NCI-H446 (cell line): ENCODE measurements at places on chromosomes 5 and 9.

DNA sequence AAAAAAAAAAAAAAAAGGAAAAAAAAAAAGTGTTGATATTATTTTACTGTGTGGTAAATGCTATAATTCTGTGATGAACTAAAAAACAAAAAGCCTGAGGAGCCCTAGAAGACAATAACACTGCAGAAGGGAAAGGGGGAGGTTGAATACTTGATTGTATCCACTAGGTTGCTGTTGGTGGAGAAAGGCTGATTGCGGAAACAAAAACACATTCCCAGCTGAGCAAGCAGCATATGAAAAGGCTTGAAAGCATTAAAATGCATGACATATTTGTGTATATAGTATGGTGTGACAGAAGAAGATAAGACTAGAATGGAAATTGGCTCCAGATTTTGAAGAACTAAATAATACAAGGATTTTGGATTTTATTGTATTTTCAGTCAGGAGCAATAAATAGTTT lies 8.9 kb downstream of the RABGAP1 start:
- no peak for DNase-seq

- no peak for DNase-seq
Observed at GRCh38 chr5:68161156-68161555, 54.4 kb upstream of the PIK3R1 start.

- DNase-seq, result no peak
Observed at GRCh38 chr5:134129411-134130238, 15.1 kb downstream of the TCF7 start.

GRCh38 chr9:106623558-106623957 lies 239.4 kb upstream of the ZNF462 start:
- DNase-seq, result no peak

- no peak for DNase-seq
Observed at GRCh38 chr5:95572016-95572415, 17.1 kb downstream of the ARSK start.

DNA sequence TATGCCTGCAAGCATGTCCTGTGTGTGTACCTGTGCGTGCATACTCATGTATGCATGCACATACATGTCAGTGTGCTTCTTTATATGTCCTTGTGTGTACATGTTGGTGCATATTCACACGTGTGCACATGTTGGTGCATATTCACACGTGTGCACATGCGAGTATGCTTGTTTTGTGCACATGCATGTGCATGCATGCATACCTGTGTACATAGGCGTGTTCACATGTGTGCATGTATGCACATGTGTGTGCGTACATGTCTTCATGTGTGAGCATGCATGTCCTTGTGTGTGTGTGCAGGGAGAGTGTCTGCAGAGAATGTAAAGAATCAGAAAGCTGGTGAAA lies 72.2 kb upstream of the FCN2 start:
- DNase-seq, result no peak

GRCh38 chr5:642481-642880 lies 30.3 kb downstream of the CEP72 start:
- no peak for DNase-seq

DNA sequence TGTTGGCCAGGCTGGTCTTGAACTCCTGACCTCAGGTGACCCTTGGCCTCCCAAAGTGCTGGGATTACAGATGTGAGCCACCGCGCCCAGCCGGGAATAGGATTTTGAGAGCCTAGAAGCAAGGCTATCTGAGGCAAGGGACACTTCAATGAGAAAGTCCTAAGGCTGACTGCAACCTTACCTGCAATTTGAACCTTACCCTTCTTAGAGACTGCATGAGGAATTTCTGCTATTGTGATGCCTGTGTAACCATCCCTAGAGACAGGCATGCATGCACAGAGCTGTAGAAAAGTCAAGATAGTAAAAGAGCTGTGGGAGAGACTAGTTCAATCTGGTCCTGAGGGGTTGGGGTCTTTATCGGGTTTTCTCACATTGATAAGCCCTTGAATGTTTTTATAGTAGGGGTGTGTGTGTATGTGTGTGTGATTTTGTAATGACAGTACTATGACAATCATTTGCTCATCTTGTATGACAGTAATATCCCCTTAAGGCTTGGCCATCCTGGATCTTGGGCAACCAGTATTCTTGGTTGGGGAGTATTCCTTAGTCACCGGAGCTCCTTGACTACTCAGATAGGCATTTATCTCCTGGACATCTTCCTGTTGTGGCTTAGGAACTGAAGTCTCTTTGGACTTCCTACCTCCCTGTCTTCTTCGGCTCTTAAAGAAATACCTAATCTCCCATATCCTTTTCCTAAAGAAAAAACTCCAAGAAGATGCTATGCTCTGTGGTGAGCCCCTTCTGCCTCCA lies 11.2 kb downstream of the DNAJB5 start:
- DNase-seq, result no peak

- no peak for DNase-seq
Observed at GRCh38 chr5:39333104-39333503, 31.2 kb downstream of the C9 start.

GRCh38 chr5:163410505-163410904 lies 26.9 kb upstream of the CCNG1 start:
- no peak for DNase-seq

DNA sequence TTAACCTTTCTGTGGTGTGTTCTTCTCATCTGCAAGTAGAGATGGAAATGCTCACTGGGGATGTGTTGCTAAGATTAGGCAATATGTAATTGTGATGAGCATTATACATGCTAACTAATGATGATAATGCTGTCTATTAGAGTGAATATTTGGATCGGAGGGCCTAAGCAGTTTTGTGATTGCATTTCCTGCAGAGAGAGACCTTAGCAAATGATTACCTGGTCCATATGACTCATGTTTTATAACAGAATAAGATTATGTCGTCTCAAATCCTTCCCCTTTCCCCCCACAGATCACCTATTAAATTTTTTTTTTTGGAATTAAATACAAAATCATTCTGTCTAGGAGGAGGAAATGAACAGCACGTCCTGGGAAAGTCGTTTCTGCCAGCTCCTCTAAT lies 82.7 kb downstream of the IZUMO3 start:
- DNase-seq, result no peak

DNA sequence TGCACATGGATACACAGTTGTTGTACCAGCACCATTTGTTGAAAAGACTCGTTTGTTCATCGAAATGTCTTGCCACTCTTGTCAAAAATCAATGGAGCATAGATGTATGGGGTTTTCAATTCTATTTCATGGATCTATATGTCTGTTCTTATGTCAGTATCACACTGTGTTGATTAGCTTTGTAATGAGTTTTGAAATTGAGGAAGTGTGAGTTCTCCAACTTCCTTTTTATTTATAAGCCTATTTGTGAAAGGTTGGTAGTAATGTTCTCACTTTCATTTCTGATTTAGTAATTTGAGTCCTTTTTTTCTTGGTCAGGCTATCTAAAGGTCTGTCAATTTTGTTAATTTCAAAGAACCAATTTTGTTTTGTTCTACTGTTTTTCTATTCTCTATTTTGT lies 26.1 kb downstream of the ZNF510 start:
- no peak for DNase-seq

DNA sequence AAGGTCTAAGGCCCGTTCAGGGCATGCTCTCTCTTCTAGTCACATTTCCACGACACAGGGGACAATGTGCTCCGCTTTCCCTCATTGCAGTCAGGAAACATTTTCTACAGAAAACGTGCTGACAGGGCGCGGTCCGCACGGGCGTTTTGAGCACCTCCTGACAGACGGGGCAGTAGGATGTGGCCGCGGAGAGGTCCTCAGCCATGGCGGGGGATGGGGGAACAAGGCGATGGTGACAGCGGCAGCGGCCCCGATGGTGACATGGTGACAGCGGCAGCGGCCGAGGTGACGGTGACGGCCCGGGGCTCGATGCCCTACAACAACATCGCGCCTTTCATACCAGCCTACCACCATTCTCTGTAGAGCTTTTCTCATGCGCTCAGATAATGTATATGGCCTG lies 4.1 kb downstream of the PLPP1 start:
- no peak for DNase-seq

GRCh38 chr5:80125022-80125961 lies 90.1 kb downstream of the THBS4 start:
- no peak for DNase-seq

- no peak for DNase-seq
Observed at GRCh38 chr5:167995844-167996425, 295.5 kb upstream of the WWC1 start.

DNA sequence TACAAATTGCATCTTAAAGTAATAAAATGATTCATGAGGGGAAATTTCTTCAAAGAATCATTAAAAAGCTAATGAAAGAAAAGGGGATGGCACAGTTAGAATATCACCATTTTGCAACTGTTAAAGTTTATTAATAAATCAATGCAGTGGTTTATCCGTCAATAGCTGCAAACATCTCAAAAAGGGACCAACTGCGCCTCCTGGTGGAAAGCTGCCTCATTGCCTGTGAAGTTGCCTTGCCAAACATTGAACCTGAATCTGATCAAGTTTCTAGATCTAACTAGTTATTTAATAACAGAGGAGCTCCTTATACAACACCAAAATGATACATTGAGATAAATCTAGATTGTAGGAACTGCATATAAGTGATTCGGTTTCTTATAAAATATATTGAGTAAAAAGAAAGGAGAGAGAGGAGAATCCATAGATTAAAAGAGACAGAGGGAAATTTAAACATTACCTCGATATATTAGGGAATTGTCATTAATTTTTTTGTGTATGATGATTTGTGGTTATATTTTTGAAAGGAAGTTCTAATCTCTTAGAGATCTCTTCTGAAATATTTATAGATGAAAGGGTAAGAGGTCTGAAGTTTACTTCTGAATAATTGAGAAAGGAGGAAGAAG lies 6.9 kb upstream of the NDUFB6 start:
- DNase-seq, result peak; percentile 77
